ENCODE measurements at places on chromosomes 4 and X.

DNA sequence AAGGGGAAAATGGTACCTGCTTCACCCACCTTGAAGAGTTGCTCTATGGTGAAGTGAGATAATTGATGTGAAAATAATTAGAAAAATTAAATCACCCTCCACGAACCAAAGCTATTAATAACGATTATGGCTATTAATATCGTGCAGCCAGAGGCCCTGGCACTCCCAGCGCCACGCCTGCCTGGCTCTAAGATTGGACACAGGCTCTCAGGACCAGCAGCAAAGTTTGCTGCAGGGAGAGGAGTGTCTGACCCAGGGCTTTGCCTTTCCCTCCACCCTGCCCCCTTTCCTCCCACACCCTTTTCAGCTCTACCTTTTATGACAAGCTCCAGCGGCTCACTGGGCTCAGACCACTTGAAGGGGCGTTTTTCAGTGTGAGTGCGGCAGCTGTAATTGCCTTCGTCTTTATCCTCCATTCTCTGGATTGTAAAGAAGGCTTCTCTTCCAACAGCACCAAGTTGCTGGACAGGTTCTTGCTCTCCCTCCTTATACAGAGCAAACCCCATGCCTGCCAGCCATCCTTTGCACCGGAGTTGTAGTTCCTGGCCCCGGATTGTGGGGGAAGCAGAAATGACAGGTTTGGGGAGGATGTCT lies 11.5 kb downstream of the IGSF1 start:
- DNase-seq, result no peak

DNA sequence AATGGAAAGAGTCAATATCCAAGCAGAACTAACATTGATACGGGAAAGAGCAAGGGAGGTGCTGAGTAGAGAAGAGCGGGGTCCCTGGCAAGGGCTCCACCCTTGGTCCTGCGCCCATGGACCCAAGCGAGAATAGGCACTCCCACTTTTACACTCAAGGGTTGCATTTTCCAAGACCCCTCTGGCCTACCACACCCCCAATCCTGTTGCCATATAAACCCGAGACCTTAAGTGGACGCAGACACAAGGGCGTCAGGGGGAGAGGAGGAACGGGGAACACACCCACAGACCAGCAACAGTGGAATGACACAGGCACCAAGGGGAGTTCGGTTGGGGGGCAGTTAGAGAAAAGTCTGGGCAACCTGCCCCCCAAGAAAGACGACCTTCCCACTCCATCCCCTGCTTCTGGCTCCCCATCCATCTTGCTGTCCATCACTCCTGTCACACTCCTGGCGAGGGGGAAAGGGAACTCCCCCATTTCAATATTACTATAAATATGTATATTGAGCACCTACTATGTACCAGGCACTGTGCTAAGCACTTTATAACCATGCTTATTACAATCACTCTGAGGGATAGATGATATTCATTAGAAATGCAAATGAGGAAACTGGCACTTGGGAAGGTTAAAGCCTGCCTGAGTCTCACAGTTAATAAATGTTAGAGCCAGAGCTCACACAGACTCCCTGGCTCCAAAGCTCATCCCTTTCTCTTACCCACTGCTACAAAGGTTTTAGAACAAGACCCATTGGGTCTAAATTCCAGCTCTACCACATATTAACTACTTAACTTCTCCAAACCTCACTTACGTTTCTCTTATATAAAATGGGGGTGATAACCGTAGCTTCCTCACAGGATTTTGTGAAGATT lies 51.7 kb downstream of the SCD5 start:
- DNase-seq, result no peak

DNA sequence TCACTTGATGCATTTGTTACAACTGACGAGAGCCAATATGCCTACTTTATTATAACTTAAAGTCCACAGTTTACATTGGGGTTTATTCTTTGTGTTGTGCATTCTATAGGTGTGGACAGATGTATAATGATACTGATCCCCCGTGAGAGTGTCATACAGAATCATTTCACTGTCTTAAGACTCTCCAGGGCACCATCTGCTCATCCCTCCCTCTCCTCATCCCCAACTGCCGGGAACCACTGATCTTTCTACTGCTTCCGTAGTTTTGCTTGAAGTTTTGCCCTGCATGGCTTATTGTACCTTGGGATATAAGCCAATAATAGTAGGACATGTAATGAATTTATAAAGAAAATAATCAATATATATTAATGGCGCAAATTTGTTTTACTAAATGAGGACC lies 137.8 kb upstream of the MSX1 start:
- no peak for DNase-seq

GRCh38 chr4:142861351-142861750 lies 15.2 kb upstream of the INPP4B start:
- no peak for DNase-seq

DNA sequence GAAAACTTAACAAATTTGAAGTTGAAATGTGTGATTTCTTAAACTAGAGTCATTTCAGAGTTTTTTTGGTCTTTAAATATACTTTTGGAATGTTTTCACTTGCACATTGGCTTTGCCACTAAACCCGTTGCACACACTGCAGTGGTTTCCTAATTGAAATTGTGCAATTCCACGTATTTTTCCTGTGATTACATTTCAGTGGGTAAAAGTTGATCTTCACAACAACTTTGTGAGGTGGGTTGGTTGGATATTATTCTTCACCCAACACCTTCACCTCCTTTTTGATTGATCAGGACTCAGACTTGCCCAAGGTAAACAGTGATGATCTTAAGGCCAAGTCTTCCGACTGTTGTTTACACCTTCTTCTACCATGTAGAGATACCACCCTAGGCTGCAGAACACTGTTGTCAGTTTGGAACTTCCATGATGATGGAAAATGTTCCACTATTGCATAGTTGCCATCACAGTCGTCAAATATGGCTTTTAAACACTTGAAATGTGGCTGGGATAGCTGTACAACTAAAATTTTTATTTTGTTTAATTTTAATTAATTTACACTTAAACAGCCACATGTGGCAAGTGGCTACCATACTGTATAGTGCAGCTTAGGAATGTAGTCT lies 13.7 kb downstream of the SEPTIN11 start:
- DNase-seq, result no peak

- peak; percentile 73 for DNase-seq
These were observed 68.8 kb downstream of the MAML3 start for GRCh38 chr4:140085062-140085622.

DNA sequence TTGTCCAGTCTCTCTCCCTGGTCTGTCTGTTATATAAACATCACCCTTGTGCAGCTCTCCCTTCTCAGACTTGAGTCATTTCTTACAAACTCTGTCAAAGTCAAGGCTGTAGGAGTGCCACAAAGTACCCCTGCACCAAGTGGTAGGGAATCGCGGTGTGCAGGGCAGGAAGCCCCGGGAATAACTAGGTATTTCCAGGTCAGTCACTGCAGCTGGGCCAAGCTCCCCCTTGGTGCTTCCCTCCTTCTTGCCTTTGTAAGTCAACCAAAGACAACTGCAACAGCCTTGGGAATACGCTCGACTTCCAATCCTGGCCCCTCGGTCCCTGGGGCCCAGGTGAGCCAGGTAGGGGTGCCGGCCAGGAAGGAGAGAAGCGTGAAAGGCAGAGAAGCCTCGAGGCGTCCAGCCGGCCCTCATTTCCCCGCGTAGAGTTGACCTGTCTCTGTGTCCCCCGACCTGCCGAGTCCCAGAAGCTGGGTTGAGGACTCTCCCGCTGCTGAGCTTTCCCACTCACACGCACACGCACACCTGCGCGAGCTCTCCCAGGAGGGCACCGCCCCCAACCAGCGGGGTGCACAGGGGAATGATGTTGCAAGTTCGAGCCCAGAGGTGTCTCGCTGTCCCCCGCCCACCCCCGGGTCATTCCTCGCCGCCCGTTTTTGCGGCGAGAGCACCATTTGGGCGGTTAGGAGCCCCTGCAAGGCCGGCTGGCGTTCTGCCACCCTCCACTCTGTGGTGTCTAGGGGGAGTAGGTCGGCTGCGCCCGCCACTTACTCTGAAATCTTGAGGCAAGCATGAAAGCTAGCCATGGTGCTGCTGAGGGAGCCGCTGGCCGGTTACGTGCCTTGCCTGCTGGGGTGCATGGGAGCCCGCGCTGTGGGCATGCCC lies 22.8 kb upstream of the KIAA1210 start:
- no peak for DNase-seq

GRCh38 chr4:78336093-78336943 lies 215.3 kb upstream of the ANXA3 start:
- DNase-seq, result no peak

DNA sequence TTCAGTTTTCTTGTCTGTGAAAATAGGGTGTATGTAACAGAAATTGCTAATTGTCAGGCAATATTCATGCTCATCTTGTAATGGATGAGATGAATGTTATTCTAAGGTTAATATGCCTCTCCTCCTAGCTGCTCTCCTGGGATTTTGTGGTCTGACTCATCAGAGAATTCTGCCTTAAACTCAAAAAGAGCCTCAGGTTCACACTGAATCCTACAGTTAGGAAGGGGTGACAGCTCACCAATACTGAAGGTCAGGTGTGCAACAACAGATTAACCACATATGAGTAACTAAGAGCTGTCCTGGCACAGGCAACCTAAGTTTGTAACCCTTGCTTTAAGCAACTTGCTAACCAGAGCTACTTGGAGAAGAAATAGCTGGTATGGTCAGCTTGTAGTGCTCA lies 197.7 kb downstream of the SPATA18 start:
- no peak for DNase-seq

- DNase-seq, result no peak
These were observed 78.4 kb downstream of the LUZP4 start for GRCh38 chrX:115367951-115368350.

GRCh38 chrX:136268051-136269048 lies 17.1 kb upstream of the MAP7D3 start:
- peak; percentile 33 for DNase-seq

- no peak for DNase-seq
These were observed 1.5 kb downstream of the PLA2G12A start for GRCh38 chr4:109728385-109728784.
